ENCODE measurements at places on chromosomes 6 and 20.

DNA sequence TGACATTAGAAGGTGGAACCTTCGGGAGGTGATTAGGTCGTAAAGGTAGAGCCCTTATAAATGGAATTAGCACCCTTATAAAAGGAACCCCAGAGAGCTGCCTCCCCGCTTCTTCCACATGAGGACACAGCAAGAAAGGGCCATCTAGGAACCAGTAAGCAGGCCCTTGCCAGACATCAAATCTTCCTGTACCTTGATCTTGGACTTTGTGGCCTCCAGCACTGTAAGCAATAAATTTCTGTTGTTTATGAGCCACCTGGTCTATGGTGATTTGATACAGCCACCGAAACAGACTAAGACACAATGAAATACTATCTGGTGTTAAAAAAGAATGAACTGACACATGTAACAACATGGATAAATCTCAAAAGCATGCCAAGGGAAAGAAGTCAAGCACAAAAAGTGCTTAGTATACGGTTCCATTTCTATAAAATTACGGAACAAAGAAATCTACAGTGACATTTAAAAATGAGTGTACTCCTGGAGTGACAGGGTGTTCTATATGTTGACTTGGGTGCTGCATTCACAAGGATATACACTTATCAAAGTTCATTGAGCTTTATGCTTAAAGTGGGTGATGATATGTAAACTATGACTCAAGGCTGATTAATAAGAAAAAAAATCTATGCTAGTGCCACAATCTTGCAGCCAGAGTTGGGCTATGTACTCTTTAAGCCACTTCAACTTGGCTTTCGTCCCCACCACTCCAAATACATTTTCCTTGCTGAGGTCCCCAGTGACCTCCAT, 18.4 kb downstream of the SERPINB1 start:
- DNase-seq, result no peak

- DNase-seq, result no peak
These were observed 7.4 kb upstream of the RBCK1 start for GRCh38 chr20:400454-401275.

- no peak for DNase-seq
These were observed 50.9 kb upstream of the CHRNA4 start for GRCh38 chr20:63411898-63412631.

GRCh38 chr20:52433326-52434040, 241.9 kb upstream of the ZFP64 start:
- no peak for DNase-seq

GRCh38 chr6:142874676-142875075, 70.3 kb downstream of the HIVEP2 start:
- no peak for DNase-seq

DNA sequence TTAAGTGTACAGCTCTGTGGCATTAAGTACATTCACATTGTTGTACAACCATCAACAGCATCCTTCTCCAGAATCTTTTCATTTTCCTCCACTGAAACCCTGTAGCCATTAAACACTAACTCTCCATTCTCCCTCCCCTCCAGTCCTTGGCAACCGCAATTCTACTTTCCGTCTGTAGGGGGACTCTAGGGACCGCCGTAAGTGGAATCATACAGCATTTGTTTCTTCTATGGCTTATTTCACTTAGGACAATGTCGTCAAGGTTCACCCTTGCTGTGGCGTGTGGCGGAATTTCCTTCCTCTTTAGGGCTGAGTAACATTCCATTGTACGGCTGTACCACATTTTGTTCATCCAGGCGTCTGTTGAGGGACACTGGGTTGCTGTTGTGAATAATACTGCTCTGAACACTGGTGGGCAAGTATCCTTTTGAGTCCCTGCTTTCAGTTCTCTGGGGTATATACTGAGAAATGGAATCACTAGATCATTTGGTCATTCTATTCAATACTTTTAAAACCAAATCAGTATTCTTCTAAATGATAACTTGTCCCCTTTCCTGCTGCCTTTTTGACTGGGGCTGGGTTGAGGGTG, 50.7 kb downstream of the PPP1R3G start:
- no peak for DNase-seq

- no peak for DNase-seq
These were observed 212.3 kb upstream of the ZNF217 start for GRCh38 chr20:53805895-53806384.
